ENCODE measurements at places on chromosomes 7 and 10.

GRCh38 chr7:96004578-96004977, 232.2 kb downstream of the DYNC1I1 start:
- DNase-seq, result no peak

DNA sequence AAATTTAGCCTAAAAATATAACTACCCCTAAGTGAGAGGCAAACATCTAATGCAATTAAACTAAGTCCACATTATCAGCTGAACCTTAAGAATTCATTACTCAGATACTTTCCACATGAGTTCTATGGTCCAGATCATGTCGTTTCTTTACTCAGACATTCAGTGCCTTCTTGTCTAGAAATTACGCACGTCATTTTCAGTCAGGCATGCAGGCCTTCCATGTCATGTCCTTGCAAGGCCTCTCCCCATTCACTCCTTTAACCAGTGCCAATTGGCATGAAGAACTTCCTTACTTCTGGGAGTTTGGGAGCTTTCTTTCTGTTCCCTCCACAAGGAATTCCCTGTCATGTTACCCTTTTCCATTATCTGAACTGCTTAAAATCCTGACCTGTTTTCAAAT, 118.8 kb downstream of the NRP1 start:
- DNase-seq, result no peak

DNA sequence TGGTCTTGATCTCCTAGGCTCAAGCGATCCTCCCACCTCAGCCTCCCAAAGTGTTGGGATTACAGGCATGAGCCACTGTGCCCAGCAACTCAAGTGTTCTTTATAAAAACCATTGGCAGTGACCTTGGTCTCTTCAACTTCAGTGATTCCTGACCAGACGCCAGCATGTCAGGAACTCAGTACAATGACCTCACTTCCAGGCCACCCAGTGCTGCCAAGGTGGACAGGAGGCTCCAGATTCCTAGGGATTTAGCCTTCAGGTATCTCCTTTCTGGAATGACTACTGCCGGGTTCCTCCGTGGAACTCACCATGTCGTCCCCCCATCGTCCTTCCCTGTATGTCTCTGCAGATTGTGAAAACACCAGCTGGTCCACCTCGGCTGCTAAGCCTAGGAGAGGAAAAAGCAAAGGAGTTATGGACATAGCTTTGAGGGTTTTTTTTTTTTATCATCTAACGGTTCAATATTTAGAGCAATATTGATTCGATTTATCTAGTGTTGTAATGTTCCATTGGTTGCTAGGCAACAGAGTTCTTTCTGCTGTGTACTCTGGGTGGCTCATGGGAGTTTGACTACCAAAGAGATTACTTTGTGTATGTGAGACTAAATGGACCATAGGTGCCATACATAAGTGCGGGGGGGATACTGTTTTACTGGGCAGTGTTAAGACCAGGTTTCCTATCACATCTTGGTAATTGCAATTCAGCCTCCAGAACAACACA, 425.8 kb upstream of the AUTS2 start:
- no peak for DNase-seq

- DNase-seq, result no peak
Observed at GRCh38 chr7:37040330-37040729, 316.0 kb upstream of the AOAH start.

- no peak for DNase-seq
Observed at GRCh38 chr10:110755781-110756180, 111.6 kb downstream of the RBM20 start.

- no peak for DNase-seq
Observed at GRCh38 chr10:119198438-119198837, 8.9 kb upstream of the GRK5 start.

DNA sequence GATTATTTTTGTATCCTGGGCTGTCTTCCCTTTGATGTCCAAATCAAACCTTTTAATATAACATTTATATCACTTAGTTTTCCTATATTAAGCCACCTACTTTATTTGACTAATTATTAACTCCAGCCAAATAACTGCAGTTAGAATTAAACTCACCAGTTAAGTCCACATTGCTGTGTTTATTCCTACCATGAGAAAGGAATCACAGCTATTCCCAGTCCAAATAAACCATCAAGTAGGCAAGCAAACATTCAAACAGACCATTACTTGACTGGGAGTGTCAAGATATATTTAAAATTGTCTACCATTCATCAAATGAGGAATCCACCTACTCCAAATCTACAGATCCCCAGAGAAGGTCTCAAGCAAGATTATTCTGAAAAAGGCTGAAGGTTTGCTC, 22.4 kb downstream of the PDE1C start:
- DNase-seq, result no peak

DNA sequence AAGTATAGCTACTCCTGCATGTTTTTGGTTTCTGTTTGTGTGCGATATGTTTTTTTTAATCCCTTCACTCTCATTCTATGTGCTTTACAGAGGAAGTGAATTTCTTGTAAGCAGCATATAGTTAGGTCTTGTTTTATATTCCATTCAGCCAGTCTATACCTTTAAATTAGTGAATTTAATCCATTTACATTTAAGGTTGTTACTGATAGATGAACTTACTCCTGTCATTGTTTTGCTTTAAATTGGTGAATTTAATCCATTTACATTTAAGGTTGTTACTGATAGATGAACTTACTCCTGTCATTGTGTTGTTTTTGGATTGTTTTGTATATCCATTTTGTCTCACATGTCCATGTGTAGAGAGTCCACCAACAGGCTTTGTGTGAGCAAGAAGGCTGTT, 11.1 kb downstream of the GIMAP8 start:
- no peak for DNase-seq
